ENCODE measurements at places on chromosomes 3 and 15.

- DNase-seq: no peak
Observed at GRCh38 chr15:49131403-49131802, 24.0 kb downstream of the COPS2 start.

- no peak for DNase-seq
Observed at GRCh38 chr15:81091889-81092558, 42.0 kb upstream of the CFAP161 start.

DNA sequence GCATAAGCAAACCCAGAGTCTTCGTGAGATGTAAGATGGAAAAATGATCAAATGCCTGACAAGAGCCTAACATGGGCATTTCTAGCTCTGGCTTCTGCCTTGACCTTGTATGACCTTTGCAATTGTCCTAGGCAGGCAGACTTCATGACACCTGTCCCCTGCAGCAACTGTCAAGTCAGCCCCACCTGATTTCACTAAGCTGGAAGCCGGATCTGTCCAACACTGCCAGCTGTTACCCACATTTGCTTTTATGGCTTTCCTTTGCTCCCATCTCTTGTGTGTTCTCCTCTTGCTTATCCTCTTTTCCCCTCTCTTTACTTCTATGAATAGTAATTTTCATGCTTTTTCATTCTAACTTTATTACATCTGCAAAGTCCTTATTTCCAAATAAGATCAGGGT lies 48.5 kb upstream of the TNIK start:
- DNase-seq: no peak

- no peak for DNase-seq
Observed at GRCh38 chr3:138254216-138254615, 67.1 kb downstream of the ARMC8 start.

DNA sequence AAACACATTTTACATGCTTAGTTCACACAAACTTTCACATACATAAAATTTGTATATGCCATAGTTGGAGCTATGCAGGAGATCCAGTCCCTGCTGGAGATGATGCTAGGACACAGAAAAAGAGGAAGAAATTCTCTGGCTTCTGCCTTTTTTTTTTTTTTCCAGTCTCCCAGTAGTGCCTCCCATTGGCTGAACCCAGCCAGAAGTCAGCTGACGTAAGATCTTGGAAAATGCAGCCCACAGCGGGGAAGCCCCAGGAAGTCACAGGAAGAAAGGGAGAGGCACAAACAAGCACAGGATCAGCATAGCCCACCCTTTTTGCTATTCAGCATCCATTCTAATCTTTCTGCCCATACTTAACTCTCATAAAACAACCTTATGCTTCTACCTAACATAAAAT lies 38.5 kb downstream of the SCN11A start:
- DNase-seq: no peak

GRCh38 chr3:17339132-17339575 lies 403.3 kb downstream of the TBC1D5 start:
- DNase-seq: no peak

DNA sequence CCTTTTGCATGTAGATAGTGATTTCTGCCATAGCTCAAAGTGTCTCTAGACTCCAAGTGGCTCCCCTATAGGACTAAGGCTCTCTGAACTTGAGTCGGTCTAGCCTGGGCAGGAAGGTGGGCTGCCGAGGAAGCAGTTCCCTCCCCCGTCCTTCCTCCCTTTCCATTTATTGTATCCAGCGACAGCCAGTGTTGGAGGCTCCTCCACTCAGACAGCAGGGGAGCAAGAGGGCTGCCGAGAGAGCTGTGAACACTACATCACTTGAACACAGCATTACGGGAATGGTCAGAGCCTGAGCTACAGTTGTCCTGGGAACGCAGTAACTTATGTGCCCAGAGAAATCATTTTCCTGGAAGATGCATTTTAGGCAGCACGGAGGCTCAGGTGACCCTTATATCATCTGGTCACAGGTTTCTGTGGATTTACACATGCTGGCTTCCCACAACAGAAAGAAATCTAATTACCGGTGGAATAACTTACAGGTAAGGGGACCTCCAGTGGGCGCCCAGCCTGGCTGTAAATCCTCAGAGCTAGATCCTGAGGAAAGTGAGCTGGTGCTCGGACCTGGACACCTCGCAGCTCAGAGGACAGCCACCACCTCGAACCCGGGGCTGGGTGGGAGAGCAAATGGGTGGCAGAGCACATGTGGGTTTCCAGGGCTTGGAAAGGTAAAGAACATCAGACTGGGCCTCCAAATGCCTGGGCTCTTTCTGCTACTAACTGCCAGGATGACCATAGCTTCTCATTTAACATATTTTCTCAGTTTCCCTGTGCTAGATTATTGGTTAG lies 197.1 kb downstream of the UACA start:
- no peak for DNase-seq

DNA sequence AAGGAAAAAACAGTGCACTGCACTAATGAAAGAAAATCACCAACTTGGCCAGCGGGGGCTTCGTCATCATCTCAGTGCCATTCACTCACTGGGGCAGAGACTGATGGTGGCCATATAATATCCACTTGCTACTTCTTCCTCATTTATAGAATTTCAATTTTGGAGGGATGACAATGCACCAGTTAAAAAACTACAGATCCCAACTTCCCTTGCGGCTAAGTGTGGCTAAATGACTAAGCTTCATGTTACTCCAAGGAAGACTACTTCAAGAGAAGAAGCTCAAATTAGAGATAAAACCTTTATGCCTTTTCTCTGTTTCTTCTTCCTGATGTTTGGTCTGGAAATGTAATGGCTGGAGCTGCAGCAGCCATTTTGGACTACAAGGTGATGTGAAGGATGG lies 38.8 kb downstream of the NGLY1 start:
- DNase-seq: no peak

DNA sequence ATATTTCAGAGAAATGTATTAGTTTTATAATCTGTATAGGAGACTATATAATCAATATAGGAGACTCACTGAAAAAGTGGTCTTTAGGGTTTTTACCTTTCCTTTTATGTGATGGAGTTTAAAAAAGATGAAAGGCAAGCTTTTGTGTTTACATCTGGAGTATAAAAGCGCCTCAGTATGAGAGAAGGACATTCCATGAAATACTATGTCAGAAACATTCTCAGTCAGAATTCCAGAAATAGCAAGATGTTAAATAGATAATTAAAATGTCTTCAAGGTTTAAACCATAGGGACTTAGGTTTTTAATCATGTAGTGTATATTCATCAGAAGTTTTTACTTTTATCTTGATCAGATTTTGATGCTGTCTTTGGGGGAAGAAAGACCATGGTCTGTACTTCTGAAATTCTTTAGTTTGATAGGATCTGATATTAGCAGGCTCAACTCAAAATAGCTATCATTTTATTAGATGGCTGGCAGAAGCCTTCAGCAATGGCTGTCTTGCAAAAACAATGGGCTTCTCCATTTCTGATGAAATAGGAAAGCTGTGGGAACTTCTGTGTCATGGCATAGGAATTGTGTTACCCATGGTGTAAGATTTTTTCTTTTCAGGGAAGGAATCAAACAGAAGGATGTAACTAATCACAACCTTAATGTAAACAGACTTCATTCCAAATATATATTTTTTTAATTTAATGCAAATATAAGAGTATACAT lies 209.6 kb upstream of the PLSCR5 start:
- DNase-seq: no peak

DNA sequence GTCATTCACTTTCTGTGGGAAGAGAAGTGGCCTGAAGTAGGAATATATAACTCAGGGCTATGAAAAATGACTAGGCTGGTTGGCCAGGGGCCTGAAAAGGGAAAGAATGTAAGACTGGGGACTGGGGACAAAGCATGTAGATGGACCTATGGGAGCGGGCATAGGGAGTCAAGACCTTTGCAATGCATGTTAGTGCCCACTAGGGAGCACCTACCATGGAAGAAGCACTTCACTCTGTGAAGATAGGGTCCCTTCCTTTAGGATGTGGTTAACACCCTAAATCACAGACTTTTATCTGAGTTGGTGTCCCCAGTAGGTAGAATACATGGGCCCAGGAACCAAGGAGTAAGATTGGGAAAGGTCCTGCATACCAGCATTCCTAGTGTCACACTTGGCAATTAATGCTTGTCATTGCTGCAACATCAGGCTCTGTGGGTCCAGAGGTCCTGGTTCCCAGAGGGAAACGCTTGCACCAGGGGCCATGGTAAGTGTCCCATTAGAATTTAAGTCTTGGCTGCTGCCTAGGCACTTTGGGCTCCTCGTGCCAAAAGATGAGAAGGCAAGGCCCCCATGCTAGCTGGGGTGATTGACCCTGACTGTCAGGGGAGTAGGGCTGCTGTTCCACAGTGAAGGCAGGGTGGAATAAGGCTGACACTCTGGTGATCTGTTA lies 79.6 kb downstream of the CRYGS start:
- no peak for DNase-seq

- no peak for DNase-seq
Observed at GRCh38 chr3:66437341-66437929, 63.4 kb downstream of the LRIG1 start.

DNA sequence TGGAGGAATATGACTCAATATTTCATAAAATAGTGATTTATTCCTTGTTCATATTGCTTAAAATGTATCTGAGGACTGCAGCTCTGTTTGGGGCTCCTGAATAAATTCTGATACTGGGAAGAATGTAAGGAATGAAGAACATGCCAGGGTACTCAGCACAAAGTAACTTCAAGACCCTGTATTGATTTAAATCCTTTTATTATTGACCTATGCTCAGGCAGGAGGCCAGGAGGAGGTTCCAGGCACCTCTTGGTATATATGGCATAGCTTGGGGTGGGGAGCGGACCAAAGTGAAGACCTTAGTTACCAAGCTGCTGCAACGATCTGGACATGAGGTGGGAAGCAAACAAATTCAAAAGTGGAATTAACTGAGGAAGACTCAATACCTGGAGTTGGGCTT lies 142.8 kb upstream of the PEX5L start:
- no peak for DNase-seq

- DNase-seq: no peak
Observed at GRCh38 chr15:47414207-47414606, 303.1 kb upstream of the SEMA6D start.

- no peak for DNase-seq
Observed at GRCh38 chr15:93221759-93222158, 132.7 kb upstream of the RGMA start.

DNA sequence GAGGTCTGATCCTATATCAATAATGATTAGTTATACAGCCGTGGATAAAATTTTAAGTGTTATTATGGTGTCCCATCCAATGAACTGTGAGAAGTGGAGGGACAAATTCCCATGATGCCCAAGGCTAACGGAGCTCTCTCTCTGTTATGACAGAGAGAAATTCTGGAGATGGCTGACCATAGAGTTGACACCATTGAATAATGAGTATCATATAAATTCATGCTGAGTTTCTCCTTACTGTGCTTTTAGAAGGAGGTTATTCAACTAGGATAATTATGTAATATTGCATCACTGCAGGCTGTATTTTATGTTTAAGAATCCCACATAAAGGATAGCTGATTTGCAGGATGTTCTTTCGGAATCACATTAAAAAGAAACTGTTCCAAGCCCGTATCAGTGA lies 82.9 kb downstream of the PYDC2 start:
- DNase-seq: no peak

DNA sequence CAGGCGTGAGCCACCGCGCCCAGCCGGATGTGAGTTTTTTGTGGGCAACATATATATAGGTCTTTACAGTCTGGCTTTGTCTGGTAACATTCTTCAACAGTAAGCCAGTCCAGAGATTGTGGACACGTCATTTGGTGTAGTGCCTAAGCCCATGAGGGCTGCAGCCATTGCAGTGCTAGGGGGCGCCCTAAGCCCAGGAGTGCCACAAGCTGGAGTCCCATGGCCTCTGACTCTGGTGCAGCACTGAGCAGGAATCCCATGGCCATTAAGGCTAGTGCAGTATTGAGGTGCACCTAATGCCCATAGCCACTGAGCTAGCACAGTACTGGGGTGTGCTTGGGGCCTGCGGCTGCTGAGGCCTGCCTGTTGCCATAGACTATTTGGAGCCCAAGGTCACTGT lies 136.4 kb upstream of the NDN start:
- no peak for DNase-seq

DNA sequence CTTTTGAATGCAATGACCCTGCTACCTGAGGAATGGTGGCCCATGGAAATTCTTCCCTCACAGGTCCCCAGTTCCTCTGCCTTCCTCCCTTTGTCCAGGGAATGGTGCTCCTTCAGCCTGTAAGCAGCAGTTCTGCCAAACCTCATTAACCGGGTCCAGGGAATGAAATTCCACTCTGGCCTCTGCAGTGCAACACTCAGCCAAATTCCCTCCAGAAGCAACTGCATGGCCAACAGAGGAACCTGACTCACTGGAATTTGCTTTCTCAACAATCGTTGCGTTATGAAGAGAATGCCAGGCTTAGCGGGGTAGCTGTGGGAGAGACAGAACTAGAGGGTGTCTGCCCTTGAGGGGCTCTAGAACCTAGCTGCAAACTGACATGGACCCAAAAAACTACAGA lies 449.4 kb upstream of the PROK2 start:
- no peak for DNase-seq

- no peak for DNase-seq
Observed at GRCh38 chr15:49860101-49860500, 239.3 kb downstream of the DTWD1 start.

DNA sequence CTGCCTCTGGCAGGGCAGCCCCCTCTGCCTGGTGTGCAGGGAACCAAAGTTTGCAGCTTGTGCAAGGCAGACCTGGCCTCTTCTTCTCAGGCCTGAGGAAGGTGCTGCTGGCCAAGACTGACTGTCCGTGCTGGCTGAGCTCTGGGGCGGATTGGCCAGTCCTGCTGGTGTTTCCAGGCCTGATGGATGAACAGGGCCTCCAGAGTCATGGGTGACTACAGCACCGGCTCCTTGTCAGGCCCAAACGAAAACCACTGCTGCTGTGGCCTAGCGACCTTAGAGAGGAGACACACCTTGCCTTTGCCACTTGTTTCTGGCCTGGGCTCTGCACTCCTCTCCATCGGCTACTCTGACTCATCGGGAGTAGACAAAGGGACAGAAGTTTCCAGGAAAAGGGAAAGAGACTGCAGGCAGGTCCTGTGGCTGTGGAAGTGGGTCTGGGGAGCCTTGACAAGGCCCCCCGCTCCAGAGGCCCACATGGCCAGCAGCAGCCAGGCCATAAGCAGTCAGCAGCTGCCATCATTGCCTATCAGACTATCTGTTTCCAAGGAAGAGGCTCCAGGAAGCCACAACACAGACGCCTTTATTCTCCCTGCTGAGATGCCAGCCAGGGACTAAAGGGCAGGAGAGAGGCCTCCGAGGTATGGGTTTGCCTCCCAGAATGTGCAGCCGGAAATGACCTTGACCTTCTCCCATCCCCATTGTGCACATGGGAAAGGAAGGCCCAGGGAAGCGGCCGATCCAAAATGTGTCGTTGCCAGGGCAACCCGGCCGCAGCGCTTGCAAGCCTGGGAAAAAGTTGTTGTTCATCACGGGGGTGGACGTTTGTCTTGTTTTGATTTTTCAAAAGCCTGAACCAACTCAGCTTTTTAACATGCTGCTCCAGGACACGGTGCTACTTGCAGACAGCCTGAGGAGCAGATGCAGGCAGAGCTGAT lies 160.5 kb downstream of the CHSY1 start:
- DNase-seq: no peak
